ENCODE measurements at places on chromosomes 16 and 17.

DNA sequence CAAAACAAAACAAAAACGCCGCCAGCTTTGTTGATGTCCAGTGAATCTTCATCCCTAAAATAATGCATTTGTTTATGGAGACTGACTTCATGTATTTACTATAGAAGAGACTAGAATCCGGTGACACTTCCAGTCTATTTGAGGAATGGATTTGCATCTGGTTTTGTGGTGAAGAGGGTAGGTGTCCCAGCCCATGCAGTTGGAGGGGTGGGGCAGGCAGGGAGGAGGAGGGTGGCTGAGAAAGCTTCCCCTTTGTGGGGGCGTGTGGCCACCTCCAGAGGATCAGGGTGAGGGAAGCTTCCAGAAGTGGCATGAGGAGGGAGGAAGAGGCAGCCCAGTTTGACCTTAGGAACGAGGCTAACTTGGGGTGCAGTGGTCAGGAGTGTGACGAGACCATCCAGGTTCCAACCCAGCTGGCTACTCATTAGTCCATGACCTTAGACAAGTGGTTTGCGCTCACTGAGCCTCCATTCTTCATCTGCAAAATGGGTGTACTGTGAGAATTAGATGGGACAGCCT is 69.5 kb downstream of the CMIP start:
- DNase-seq, result no peak

DNA sequence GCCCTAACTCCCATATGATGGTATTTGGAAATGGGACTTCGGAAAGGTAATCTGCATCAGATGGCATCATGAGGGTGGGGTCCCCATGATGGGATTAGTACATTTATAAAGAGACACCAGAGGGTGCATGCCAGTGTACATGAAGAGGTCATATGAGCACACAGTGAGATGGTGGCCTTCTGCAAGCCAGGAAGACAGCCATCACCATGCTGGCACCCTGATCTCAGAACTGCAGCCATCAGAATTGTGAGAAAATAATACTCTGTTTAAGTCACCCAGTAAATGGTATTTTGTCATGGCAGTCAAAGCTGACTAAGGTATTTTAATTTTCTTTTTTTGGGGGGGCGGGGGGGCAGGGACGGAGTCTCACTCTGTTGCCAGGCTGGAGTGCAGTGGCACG is 47.1 kb upstream of the ABCA10 start:
- no peak for DNase-seq

- DNase-seq, result no peak
Measured at GRCh38 chr17:17636272-17636885, 44.9 kb upstream of the PEMT start.

GRCh38 chr17:17070931-17071330 is 28.7 kb downstream of the MPRIP start:
- DNase-seq, result no peak

DNA sequence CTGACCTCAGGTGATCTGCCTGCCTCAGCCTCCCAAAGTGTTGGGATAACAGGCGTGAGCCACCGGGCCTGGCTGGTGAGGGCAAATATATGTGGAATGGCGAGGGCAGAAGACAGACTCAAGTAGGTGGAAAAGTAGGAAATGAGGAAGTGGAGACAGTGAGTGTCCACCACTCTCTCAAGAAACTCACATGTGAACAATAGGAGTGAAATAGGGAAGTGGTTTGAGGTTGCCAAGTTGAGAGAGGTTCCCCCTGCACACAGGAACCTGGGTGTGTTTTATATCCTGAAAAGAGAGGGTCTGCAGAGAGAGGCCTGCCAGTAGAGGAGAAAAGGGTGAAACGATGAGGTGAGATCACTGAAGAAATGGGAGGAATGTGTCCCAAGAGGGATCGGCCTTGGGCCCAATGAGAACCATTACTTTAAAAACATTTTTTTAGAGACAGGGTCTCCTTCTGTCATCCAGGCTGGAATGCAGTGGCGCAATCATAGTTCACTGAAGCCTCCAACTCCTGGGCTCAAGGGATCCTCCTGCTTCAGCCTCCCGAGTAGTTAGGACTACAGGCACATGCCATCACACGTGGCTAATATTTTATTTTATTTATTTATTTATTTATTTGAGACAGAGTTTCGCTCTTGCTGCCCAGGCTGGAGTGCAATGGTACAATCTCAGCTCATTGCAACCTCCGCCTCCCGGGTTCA is 17.1 kb upstream of the CORO1A start:
- DNase-seq, result peak; percentile 29

DNA sequence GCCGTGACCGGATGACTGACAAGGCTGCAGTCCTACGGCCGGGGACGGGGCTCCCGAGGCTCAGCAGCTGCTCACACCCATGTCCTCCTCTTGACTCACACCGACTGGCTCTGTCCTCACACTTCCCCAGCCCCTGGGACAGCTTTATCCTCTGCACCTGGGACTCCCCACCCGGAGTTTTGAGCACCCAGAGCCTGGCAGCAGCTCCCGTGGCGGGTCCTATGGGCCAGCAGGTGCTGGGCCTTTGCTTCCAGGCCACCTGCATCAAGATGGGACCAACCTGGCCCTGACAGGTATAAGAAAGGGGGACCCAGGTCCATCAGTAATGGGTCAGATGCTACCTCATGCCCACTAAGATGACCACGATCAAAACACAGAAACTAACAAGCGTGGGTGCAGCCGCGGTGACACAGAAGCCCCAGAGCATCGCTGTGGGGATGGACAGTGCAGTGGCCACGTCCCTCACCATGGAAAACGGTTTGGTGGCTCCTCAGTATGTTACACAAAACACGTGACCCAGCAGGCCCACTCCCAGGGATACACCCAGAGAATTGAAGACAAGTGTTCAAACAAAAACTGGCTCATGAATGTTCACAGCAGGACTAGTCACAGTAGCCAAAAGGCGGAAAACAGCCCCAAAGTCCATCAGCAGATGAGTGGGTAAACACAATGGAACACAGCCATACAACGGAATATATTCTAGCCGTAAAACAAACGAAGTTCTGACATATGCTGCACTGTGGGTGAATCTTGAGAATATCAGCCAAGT is 3.3 kb upstream of the NOTUM start:
- DNase-seq, result no peak

DNA sequence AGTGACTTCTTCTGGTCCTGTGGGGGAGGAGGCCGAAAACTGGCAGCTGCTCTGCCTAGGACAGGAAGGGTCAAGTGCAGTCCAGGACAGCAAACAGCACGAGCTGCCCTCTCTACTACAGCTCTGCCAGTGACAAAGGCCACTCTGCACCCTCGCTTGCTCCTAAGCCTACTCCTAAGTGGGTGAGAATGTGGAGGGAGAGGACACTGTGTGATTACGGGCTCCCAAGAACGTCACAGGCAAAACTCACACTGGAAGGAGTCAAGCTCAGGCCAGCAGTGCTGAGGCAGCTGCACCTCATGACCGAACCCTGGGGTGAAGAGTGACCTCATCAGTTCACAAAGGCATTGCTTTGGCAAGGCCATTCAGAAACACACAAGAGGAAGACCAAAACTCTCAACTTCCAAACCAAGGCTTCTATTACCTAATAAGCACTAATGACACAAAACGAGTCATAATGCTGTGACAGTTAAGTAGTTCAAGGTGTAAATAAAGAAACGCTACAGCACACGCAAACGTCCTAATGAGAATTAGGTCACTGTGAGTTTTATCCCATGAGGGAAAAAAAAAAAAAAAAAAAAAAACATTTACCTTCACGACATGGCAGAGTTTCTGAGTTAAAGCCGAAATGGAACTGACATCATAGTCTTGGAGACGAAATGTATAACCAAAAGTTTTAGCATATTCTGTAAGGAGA is 35.1 kb downstream of the MARF1 start:
- DNase-seq, result no peak

GRCh38 chr17:67566656-67567055 is 151.1 kb upstream of the NOL11 start:
- no peak for DNase-seq

DNA sequence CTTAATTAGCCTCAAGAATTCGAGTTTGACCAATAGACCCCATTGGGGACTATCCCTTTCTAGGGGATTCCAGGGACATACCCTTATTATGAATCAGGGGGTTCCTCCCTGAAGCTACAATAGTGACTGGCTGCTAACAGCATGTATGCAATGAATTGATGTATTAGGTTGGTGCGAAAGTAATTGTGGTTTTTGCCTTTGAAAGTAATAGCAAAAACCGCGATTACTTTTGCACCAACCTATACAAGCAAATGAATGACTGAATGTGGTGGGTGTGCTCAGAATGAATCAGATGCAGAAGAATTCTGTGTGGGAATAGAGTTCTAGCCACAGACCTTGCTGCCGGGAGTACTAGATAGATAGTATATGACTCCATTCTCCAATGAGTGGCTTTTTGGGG is 76.7 kb downstream of the HLF start:
- no peak for DNase-seq

GRCh38 chr17:11550431-11550830 is 47.8 kb upstream of the DNAH9 start:
- DNase-seq, result no peak

GRCh38 chr17:65449495-65449894 is 112.0 kb downstream of the AXIN2 start:
- no peak for DNase-seq

DNA sequence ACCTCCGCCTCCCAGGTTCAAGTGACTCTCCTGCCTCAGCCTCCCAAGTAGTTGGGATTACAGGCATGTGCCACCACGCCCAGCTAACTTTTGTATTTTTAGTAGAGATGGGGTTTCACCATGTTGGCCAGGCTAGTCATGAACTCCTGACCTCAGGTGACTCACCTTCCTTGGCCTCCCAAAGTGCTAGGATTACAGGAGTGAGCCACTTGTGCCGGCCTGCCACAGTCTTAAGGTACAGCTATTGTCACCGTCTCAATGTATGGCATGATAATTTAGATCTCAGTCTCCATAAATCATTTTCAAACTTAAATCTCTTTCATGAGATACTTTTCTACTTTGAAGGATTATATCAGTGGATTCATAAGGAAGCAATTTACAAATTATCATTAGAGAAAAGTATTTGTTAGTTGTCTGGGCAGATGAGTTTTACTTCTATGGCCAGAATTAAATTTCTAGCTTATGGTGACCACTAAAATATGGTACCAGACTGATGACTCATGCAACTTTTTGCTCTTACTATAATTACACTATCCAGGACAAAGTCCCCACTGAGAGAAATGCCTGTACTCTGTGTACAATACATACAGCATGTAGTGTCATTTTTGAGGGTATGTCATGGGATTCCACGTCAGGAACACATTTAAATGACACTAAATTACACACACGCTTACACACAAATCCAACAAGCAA is 1230.3 kb upstream of the GOT2 start:
- no peak for DNase-seq

GRCh38 chr17:12574525-12574924 is 91.2 kb upstream of the MYOCD start:
- no peak for DNase-seq

DNA sequence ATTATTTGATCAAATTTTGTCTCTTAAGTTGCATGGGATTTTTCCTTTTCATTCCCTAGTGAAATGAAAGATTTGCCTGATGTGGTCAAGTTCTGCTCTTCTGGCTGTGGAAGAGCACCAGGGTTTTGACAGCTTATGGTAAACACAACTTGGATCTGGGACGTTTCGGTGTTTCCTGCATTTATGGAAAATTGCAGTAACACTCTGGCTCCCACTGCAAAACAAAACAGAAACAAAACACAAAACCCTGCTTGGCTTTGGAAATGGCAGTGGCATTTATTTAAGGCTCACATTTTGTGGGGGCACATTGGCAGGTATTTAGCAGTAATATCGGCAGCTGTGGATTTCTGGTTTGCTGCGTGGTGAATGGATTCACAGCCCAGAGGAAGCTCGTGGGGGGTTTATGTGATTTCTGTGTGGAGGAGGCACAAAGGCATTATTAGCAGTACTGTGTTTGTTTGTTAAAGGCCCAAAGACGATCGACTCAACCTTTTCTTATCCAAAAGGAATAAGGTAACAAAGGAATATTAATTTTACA is 377.8 kb downstream of the SNX29 start:
- no peak for DNase-seq

- no peak for DNase-seq
Measured at GRCh38 chr17:14398766-14399165, 97.9 kb downstream of the HS3ST3B1 start.

DNA sequence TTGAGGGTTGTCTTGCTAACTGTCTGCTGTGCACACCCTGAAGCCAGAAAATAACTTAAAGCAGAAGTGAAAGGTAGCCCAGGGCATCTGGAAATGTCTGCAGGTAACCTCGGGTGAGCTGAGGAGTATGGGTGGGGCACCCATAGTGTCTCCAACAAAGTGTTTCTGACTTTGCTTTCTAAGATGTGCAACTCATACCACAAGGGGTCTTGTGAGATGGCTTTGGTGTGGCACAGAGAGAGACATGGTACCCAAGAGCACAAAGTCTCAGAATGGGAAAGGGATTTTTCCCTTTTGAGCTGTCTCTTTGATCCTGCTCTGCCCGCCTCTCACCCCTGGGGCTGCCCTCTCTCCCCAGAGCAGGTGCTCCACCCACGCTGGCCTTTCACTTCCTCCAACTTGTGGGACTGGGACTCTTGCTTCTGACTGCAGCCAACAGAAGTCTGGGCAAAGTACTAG is 6.9 kb downstream of the CHD9 start:
- no peak for DNase-seq

- no peak for DNase-seq
Measured at GRCh38 chr17:81470270-81470943, 42.2 kb downstream of the ACTG1 start.

- no peak for DNase-seq
Measured at GRCh38 chr16:12371497-12371896, 395.0 kb downstream of the SNX29 start.

DNA sequence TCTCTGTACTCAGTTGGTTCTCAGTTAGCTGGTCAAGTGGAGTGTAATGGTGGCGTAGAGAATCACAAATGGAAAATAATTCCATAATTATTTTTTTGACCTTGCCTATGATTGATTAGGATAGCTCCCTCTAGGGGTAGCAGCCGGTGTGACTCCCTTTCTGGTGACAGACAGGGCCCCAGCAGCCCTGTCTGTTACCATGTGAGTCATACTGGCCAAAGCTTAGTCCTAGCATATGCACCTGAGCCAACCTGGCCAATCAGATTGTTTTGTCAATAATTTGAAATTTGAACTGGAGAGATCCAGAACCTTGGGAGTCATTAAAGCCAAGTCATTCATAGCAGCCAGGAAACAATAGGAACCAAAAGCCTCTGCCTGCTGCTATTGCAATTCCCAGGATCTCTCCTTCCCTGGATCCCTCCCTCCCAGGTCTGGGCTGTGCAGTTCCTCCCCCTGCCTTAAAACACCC is 5.6 kb downstream of the PNPO start:
- DNase-seq, result peak; percentile 29

- no peak for DNase-seq
Measured at GRCh38 chr17:75252039-75252816, 9.2 kb downstream of the GGA3 start.

- DNase-seq, result no peak
Measured at GRCh38 chr17:68289936-68290267, 1.0 kb downstream of the SLC16A6 start.

DNA sequence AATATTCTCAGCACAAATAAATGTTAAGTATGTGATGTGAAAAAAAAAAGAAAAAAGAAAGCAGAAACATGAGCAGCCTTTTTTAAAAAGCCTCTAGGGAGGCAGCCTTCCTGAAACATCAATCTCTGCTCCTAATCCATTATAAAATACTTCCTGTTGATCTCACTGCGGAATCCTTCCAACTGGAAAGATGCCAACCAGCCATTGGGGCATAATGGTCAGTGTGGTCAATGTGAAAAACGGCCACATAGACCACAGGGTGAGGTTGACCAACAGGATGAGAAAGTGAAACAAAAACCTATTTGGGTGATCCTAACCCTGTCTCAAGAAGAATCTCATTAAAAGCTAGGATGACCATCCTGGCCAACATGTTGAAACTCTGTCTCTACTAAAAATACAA is 26.1 kb upstream of the ABCA8 start:
- no peak for DNase-seq

GRCh38 chr17:7029659-7030058 is 6.2 kb upstream of the SLC16A13 start:
- DNase-seq, result no peak

All from hippocampal formation (tissue), 2 donors.